Hepatocyte (in vitro differentiated cells): ENCODE measurements at places on chromosomes 12 and 14. TPM values are rescaled to one million over a fixed set of nuclear protein-coding genes. Genes with fewer than 3 reads are reported as not detected.
A peak's percentile ranks its signal among the peaks of the same experiment; 100 is the strongest.

DNA sequence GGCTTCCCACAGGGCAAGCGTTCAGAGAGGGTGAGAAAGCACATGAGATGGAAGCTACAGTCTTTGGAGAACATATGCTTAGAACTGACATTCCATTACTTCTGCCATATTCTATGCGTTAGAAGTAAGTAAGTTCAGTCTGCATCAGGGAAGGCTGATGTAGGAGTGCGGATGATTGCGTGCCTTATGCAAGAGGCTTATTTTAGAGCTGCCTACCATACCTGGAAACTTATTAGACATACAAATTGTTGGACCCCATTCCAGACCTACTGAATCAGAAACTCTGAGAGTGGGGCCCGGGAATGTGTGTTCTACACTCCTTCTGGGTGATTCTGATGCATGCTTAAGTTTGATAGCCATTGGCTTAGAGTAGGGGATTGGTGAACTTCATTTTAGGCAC is 174.9 kb downstream of the KTN1 start:
- DNase-seq, result no peak

GRCh38 chr12:75632442-75632841 is 121.0 kb upstream of the KRR1 start:
- no peak for DNase-seq

- DNase-seq, result peak; percentile 80
Measured at GRCh38 chr12:989751-990660, 1.0 kb upstream of the ERC1 start.

The ANKS1B gene
- 1.6 and 3.7 TPM in 2 replicates for polyA plus RNA-seq

The MIP gene
- 0.30 TPM in 1 of 2 replicates, not detected in the other for polyA plus RNA-seq

- no peak for DNase-seq
Measured at GRCh38 chr12:78697817-78698415, 166.7 kb upstream of the SYT1 start.

The TNFAIP2 gene
- 14.2 and 28.2 TPM in 2 replicates for polyA plus RNA-seq

GRCh38 chr12:7642876-7643309 is 22.8 kb downstream of the APOBEC1 start:
- no peak for DNase-seq

The CEP170B gene
- 7.6 and 9.5 TPM in 2 replicates for polyA plus RNA-seq

The RASSF9 gene
- polyA plus RNA-seq, result 0.31 and 0.40 TPM in 2 replicates

DNA sequence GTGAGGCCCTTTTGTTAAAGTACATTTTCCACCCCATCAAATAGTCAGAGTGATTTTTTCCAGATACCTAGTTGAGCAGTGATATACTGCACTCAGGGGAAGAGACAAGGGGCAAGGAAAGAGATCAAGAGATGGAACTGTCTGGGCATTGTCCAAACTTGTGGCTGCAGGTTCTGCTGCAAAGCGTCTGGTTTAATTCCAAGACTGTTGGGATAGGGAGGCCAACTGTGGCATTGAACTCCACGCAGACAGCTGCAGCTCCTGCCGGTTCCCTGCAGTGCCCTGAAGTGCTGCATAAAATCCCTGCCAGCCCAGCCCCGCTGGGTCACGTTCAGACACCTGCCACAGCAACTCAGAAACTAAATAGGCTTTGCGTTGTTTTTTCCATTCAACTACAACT is 30.5 kb downstream of the RPH3A start:
- DNase-seq, result no peak

GRCh38 chr12:67070604-67071003 is 198.6 kb upstream of the CAND1 start:
- DNase-seq, result no peak

The CMA1 gene
- polyA plus RNA-seq, result not detected in 2 replicates

GRCh38 chr12:68638721-68639395 is 28.2 kb downstream of the RAP1B start:
- DNase-seq, result no peak

GRCh38 chr12:52455821-52456220 is 3.9 kb upstream of the KRT6B start:
- DNase-seq, result no peak

DNA sequence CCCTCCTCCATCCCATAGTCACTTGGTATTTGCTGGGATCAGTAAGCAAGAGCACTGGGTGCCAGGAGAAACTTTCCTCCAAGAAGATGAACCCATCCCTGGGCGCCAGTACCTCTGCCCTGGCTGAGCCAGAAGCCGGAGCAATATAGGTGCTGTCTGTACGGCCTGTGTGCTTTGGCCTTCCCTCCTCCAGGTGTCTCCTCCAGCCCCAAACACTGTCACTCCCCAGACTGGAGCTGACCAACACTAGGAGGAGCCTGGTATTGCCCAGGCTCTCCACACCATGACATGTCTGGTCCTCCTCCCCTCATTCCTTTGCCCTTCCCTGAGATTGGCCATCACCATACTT is 4.9 kb downstream of the GSTZ1 start:
- no peak for DNase-seq

The TAS2R9 gene
- polyA plus RNA-seq, result not detected in 2 replicates

DNA sequence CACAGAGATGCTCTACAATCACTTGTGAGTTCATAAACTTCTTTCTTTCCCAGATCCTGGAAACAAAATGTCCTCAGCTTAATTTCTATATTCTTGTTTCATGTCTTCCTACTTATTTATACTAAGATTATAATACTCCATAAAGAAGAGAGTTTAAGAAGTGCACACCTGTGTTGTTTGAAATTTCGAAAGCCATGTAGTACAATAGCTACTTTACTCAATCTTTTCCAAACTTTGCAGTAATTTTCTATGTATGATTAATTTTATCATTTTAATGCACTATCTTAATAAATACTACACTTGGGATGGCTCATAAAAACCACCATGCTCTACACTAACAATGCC is 300 bp upstream of the TTC5 start:
- no peak for DNase-seq

GRCh38 chr14:21874167-21874566 is 200.5 kb upstream of the OR4E1 start:
- DNase-seq, result no peak

The KIF5A gene
- polyA plus RNA-seq, result 0.18 TPM in 2 replicates

The TSHR gene
- polyA plus RNA-seq, result 0.43 and 0.83 TPM in 2 replicates

The BBOF1 gene
- polyA plus RNA-seq, result 3.9 and 4.1 TPM in 2 replicates

The NFE2 gene
- 0.83 TPM in 1 of 2 replicates, not detected in the other for polyA plus RNA-seq

The TAS2R10 gene
- polyA plus RNA-seq, result not detected in 2 replicates

GRCh38 chr14:104113631-104114420 is 24.6 kb upstream of the KIF26A start:
- no peak for DNase-seq

DNA sequence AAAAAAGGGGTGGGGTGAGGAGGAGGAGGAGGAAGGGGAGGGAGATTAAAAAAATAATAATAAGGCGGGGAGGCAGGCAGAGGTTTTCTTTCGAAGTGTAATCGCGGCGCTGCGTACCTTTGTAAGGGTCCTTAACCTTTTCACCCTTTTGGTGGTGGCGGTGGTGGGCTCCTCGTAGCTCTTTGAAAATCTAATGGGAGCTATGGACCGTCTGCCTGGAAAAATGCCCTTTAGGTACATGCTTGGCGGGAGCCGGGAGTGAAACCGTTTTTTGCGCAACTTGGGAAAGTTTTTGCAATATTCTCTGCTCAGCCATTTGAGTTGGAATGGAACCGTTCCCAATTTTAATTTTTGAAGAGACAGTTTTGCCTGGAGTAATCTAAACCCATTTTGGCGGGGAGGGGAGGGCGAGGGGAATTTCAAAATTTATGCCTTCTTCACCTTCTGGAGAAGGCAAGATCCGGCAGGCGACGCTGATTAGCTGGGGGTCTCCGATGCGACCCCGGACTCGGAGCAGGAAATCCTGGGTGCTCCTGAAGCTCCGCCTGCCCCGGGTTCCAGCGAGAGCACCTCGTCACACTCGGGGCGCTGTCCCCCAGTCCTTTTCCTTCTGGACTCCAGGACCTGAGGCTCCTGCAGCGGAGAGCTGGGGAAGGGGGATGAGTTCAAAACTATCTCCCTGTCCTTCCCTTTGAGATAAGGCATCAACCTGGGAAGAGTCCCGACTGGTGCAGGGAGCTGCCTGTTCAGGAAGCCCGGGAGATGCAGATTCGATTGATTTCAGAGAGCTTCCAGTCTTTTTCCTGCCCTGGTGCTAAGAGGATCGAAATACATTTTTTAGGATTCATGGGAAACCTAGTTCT is 74.6 kb upstream of the TBX5 start:
- DNase-seq, result peak; percentile 29

The BHLHE41 gene
- polyA plus RNA-seq, result 3.6 and 4.9 TPM in 2 replicates

The SLC11A2 gene
- polyA plus RNA-seq, result 44.3 and 49.0 TPM in 2 replicates

- no peak for DNase-seq
Measured at GRCh38 chr14:59274991-59275391, 86.5 kb downstream of the DAAM1 start.

- no peak for DNase-seq
Measured at GRCh38 chr14:99036611-99037293, 235.2 kb downstream of the BCL11B start.

The CYP46A1 gene
- polyA plus RNA-seq, result 1.7 and 2.3 TPM in 2 replicates

GRCh38 chr14:51680031-51680430 is 28.3 kb downstream of the FRMD6 start:
- DNase-seq, result no peak

DNA sequence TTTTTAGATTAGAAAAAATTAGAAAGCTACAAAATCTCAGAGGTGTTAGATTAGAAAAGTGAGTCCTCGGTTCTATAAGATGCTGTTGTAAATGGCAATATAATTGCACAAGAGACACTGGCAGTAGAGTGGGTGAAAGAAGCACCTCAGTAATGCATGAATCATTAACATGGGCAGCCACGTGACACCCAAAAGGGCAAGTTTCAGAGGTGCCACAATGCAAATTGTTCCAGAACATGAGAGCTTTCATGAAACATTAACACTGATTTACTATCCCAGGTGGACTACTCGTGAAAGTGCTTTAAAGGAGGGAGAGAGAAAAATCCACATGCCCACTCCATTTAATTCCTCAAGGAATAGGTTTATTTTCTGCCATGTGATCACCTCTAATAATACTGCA is 108.4 kb downstream of the PTPRR start:
- peak; percentile 71 for DNase-seq

- DNase-seq, result peak; percentile 28
Measured at GRCh38 chr14:95046711-95047681, 110.3 kb downstream of the DICER1 start.

GRCh38 chr12:227923-228845 is 14.2 kb upstream of the SLC6A12 start:
- DNase-seq, result no peak

DNA sequence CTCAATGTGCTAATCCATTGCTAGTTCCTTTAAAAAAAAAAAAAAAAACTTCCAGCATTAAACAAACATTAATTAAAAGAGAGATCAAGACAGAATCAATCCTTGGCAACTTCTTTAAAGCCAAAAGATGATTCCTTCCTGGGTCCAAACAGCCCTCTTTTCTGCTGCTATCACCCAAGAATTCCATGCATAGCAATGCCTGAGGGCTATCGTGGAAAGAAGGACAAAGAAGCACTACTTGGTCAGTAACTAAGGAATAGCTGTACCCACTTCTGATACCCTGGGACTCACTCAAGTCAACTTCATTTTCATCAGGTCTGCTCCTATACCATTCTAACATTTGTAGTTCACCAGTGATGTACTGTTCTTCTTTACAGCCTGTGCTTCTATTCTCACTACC is 51.8 kb downstream of the SLC38A2 start:
- no peak for DNase-seq

The KRT6C gene
- 0.18 and 1.3 TPM in 2 replicates for polyA plus RNA-seq

DNA sequence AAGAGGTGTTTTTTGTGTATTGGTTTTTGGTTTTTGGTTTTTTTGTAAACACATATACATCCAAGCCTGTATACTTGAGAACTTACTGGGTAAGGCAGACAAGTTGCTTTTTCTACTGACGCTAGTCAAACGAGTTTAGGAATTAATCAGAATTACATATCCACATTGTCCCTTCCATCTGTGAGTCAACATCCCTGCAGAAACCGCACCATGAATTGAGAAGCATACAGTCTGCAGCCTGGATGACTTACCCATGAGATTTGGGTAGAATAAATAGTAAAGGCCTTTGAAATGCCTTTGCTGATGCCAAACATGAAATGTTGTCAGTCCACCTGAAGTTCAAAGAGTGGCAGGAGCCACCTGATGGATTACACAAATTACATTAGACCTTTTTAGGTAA is 21.4 kb upstream of the C12orf42 start:
- no peak for DNase-seq
